ENCODE measurements at places on chromosomes 7 and 10.
A peak's percentile ranks its signal among the peaks of the same experiment; 100 is the strongest.

GRCh38 chr7:28258240-28258639 lies 77.6 kb upstream of the JAZF1 start:
- peak; percentile 7 for DNase-seq

DNA sequence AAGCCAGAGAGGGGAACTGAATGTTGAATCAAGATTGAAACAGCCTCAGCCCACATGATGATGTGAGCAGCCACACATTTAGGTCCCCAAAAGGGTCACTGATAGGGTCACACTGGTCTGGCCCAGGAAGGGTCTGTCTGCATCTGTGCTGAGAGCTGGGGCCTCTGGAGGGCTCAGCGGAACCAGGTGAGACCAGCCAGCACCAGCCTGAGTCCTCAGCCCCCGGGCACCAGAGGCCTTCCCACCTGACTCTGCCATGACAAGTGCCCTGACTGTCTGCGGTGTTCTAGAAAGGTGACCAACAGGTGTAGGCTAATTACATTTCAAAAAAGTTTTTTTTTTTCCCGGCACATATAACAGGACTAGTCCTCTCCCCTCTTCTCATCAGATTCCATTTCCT lies 76.2 kb downstream of the WDR11 start:
- DNase-seq: no peak

DNA sequence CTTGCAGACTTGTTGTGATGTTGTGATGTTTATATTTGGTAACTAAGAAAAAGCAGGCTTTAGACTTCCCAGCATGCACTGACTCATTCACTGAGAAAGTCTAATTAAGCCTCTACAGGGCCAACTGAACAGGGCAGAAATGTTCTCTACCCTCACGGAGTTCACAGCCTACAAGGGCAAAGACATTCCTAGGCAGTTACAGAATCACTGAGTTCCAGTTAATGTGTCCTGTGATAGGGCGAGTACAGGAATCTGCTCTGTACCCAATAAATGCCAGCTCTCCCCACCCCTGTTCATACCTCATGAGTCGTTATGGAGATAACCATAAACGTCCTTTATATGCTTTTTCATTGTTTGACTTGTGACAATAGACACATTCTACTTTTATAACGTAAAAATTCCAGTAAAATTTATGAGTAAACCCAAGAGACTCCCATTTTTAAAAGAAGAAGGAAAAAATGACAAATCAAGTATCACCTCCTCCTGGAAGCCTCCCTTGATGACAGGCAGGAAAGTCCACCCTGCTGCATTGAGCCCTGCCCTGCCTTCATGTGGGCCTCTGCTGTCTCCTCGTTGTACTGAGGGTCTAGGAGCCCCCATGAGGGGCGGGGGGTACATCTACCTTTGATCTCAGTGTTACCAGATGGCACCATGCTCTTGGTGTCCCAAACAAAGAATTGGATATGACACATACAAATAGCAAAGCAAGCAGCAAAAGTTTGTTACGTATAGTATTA lies 14.3 kb downstream of the MUC12 start:
- DNase-seq: no peak

DNA sequence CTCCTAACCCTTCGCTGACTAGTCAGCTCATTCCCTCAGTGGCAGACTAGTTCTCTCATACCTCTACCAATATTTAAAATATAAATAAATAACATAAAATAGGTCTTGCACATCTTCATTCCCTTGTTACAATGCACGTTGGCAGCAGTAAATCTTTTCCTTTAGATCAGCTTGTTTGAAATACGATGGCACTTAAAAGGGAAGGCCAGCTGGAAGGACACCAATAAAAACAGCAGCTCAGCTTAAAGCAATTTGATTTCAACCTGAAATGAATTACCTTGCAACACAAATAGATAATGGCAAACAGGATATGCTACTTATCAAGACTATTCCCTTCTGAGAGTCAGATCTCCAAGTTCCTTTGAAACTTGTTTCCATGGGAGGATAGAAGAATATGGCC lies 321.8 kb downstream of the GFRA1 start:
- no peak for DNase-seq

DNA sequence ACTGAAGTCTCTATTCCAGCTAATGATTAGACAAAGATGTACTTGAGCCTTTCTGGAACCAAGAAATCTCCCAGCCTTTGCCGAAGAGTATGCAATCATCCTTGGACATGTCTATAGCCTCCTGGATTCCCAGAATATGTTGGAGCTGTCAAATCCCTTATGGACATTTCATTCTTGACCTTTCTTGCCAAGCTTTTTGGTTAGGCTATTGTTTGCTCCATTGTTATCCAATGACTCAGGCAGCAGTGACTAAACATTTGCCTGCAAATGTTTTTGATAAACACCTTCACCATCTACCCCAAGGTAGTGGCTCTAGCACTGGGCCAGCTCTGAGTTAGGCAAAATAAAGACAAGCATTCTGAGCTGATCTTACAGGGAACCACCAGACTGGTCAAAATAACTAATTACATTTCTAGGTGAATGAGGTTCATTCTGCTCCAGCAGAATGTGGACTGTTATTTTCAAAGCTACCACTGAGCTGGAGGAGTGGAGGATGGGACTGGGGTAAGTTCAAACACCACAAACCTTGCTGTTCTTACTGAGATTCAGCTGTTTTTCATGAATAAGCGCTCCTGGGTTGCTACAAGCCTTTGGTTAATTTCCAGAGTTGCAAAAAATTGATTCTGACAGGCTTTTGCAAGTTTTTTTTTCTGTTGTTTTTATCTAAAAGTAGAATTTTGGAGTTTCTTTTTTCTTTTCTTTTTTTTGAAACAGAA lies 81.0 kb downstream of the TMEM270 start:
- DNase-seq: no peak

GRCh38 chr7:2530071-2530987 lies 10.8 kb downstream of the LFNG start:
- no peak for DNase-seq

DNA sequence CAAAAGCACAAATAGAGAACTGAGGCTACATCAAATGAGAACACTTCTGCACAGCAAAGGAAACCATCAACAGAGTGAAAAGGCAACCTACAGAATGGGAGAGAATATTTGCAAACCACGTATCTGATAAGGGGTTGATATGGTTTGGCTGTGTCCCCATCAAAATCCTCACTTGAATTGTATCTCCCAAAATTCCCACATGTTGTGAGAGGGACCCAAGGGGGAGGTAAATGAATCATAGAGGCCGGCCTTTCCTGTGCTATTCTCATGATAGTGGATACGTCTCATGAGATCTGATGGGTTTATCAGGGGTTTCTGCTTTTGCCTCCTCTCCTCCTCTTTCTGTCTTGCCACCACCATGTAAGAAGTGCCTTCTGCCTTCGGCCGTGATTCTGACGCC lies 120.6 kb upstream of the FRMD4A start:
- no peak for DNase-seq

DNA sequence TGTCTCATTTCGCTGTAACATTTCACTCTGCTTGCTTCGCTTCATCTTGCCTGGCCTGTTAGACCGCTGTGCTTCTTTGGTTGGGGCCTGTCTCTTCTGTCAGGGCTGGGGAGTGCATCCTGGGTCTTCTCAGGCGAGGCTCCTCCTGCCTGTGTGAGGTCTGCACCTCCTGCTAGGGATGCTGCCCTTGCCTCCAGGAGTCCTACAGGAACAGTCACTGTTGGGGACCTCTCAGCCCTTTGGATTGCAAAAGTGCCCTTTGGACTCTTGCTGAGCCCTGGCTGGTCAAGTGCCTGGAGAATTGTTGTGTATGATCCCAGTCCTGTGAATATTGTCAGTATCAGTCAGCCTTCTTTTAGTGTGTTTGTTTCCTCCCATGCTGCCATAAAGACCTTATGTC lies 84.1 kb downstream of the MDFIC start:
- no peak for DNase-seq

DNA sequence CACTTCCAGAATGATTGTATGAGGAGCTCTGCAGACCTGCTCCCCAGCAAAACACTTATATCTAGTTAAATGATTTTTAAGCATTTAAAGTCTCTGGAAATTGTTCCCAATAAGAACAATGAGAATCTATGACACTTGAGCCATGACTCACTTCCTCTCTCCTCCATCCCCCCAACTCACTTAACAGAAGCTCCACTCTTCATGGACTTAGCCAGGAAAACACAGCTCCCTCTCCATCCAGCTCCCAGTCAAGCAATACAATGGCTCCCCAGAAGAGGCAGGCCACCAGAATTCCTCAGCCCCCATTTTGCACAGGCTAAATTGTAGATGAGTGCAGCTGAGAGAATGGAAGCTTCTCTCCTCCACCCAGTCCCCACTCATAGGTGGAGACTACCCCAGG lies 27.0 kb downstream of the AOC1 start:
- DNase-seq: no peak

DNA sequence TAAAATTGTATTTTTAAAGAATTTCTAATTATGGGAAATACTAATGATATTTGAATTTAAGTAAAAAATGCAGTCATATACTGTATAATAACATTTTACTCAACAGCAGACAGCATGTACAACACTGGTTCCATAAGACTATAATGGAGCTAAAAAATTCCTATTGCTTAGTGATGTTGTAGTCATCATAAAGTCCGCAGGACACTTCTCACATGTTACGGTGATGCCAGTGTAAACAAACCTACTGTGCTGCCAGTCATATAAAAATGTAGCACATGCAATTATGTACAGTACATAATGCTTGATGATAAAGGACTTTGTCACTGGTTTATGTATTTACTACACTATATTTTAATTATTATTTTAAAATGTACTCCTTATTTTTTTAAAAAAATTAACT lies 629.3 kb downstream of the IPMK start:
- DNase-seq: no peak

GRCh38 chr7:95470452-95470851 lies 15.3 kb upstream of the ASB4 start:
- DNase-seq: no peak

GRCh38 chr10:107930037-107930436 lies 765.5 kb upstream of the SORCS1 start:
- no peak for DNase-seq

- DNase-seq: no peak
Measured at GRCh38 chr7:17487343-17487742, 188.9 kb downstream of the AHR start.

DNA sequence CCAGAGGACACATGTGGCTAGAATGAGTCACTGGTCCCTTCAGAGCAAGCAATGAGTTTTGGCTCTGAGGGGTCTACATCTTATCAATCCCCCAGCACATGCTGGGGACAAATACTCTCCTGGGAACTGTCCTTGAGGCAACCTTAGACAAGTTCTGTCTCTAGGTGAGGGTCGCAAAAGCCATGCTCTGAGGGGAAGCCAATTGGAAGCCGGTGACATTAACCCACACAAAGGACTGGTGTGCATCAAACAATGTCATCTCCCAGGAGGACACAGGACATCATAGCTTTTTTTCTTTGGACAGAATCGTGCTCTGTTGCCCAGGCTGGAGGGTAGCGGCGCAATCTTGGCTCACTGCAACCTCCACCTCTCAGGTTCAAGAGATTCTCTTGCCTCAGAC lies 111.6 kb upstream of the ZNF722 start:
- no peak for DNase-seq

GRCh38 chr10:36492590-36493515 lies 632.5 kb upstream of the ANKRD30A start:
- no peak for DNase-seq

DNA sequence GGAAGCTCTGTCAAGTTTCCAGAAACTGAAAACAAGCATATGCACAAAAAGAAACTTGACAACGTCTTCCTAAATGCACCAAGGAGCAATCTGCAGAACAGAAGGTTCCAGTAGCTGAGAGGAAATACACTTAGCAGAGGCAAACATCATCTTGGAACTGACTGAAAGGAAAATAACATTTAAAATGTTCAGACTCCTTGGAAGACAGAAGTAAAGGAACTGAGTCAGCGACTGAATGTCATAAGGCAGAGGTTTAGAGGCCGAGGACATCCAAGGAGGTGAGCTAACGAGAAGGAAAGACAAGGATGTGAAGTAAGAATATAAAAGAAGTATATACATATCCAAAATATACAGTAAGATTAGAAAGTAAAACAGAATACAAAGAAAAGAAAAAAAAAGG lies 24.1 kb downstream of the SEMA3D start:
- DNase-seq: no peak

DNA sequence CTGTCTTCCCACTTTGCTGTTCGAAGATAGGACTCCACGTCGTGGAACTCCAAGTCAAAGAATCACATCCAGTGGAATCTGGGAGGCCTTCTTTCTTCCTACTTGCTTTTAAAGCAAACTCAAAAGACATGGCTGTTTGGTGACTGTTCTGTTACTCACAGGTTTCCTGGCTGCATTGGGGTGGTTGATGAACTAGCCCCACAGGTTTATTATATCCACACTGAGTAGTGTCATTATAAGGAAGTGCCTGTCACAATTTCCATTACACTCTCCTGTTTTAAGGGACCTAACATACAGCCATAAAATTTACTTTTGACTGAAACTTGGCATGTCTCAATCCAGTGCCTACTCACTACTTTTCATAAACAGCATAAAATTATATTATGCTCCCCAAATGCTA lies 287.3 kb upstream of the SP4 start:
- DNase-seq: no peak

- DNase-seq: no peak
Measured at GRCh38 chr7:25611196-25611595, 382.9 kb upstream of the NPVF start.

GRCh38 chr7:39693812-39694211 lies 70.4 kb downstream of the RALA start:
- no peak for DNase-seq

GRCh38 chr10:71868192-71868697 lies 17.2 kb upstream of the PSAP start:
- no peak for DNase-seq

DNA sequence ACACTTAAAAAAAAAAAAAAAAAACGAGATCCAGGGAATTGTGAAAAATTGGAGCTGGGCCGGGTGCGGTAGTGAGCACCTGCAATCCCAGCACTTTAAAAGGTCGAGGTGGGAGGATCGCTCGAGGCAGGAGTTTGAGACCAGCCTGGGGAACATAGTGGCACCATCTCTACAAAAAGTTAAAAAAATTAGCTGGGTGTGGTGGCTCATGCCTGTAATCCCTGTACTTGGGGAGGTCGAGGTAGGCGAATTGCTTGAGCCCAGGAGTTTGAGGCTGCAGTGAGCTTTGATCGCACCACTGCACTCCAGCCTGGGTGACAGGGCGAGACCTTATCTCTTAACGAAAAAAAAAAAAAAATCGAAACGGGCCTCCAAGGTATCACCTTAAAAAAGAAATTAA lies 2.0 kb downstream of the CLDN4 start:
- no peak for DNase-seq

GRCh38 chr10:88651101-88651551 lies 13.1 kb upstream of the LIPF start:
- DNase-seq: no peak

DNA sequence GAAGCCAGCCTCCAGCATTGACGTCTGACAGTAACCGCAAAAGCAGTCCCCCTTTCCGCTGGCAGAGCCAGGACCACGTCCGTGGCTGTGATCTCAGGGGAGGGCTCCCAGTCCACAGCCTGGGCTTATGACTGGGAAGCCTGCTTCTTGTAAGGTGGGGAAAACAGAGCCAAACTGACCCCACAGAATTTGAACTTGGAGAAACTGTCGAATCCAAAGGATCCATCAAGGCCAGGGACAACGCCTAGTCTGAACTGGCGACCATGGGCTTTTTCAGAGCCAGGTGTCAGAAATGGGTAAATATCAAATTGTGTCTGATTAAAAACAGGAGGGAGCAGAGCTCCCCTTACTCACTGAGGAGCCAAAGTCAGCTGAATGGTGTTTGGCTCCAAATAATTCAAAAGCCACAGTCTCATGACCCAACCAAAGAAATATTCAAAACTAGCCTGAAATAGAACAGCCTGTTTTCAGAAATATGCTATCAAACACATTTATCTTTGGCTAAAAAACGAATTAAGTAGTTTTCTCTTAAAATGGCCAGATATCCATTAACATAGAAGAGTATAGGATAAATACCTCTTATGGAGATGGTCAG lies 751.4 kb upstream of the GALNT17 start:
- no peak for DNase-seq

Measured in NCI-H187 treated with DMSO at 0.1 percent for 48 hours (cell line).